DMS79 (cell line): ENCODE measurements at places on chromosomes 4 and X.

DNA sequence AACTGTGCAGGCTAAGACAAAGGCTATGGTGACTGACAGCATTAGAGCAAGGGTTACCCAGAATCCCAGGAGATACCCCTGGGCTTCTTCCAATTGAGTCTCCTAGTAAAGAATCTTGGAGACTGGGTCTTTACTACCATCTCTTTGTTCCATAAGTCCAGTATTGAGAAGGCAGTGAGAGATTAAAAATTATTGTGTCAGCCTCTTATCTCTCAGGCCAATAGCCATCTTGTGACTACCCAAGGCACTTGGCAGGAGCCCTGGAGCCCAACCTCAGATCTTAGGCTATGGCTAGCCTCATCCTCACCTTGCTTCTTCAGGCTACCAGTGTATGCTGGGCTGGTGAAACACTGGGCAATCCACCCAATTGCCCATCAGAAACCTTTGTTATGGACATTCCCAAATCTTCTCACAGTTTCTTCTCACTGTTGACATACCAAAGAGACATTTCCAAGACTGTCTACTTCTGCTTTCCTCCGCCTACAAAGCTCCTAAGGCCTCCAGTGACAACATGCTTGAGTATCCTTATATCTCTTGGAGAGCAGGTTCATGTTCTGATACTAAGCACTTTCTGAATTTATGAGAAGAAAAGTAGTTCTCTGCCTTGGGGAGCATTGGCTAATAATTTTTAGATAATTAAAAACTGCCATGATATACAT, 76.3 kb upstream of the STIM2 start:
- no peak for DNase-seq

DNA sequence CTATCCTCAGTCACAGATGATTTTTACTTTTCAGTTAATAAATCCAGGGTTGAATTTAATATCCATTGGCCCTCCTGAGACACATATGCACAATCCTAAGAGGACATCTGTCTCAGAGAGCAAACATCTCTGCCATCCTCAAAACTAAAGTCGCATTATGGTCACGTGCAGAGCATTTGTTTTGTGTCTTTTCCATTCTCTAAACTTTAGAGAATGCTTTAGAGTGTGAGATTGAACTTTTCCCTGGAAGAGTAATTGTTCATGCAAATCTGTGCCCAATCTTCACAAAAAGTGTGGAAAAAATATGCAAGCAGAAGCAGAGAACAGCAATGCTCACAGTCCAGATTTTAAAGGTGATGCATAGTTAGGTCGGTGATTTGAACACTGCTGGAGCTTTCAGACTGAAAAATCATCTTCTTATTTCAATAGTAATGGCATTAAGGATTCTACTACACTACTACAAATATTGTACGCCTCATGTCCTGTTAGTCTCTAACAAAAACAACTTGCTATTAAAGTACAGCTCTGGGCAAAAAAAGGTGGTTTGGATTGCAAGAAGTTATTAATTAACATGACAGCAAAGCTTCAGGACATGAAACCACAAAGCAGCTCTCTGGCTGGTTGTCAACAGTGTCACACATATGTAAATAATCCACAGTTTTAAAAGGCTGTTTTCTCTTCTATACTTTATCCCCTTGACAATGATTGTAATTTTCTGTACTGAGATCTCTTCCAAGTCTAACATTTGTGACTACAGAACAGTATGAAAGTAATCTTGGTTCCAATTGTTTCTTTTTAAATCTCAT, 19.9 kb downstream of the DCHS2 start:
- DNase-seq: no peak

DNA sequence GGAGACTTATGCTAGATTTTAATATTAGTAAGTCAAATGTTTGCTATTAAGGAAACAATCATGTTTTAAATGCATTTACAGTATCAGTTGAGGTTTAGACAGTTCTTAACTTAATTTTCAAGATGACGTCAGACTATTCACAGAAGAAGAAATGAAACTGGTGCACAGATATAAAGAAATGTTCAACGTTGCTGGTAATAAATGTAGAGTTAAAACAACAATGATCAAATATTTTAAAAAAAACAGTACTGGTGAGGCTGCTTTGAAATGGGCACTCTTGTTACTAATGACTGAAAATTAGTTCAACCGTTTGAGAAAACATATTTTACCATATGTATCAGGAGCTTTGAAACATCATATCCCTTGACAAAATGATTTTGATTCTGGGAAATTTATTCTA, 44.2 kb downstream of the ABHD18 start:
- no peak for DNase-seq

- DNase-seq: no peak
Measured at GRCh38 chr4:145779319-145779801, 99.4 kb downstream of the C4orf51 start.

DNA sequence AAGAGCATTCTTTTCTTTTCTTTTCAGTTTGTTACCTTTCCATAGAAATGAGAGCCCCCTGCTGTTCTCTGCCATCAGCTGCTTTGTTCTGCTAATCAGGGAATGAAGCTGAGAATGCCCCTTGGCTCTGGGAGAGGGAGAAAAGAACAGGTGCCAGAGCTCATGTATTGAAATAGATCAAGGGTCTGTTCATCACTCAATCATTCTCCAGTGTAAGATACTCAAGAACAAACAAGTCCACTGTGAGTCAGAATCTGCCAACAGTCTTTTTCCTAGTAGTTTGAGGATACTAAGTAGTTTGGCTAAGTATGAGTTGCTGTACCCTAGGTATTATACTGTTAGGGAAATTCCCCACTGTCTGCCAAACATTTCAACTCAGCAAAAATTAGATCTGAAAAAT, 144.3 kb downstream of the RTL3 start:
- DNase-seq: no peak

GRCh38 chr4:56986952-56987351, 8.3 kb downstream of the POLR2B start:
- DNase-seq: no peak

DNA sequence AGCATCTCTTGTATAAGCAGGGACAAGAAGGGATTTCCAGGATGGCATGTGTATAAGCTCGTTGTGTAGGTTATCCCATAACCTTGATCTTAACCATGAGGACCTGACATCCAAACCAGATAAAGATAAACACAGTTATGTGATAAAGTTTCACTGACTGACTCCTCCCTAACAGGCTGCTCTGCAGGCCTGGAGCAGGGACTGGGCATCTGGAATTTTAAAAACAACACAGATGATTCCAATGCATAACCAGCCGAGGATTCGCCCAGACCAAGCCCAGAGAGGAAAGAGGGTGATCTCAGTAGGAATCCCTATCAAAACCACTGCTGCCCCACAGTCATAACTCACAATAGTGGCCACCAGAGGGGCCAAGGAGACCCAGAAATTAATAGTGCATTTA, 22.7 kb downstream of the KLF3 start:
- DNase-seq: no peak

DNA sequence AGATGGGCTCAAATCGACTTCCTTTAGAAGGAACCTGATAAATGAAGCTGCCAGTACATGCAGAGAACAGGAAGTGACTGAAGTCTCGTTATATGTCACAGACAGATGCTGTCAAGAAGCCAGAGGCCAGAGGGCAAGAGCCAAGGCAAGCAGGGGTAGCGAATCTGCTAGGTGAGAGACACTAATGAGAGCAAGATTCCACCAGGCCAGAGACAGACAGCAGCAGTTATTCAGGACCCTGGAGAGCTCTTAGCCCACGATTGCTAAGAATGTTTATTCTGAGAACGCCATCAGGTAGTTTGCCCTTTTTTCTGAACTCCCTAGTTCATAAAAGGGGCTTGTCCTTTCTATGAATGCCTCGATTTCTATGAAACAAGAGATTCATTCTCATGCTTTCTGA, 73.7 kb downstream of the BEND2 start:
- no peak for DNase-seq

GRCh38 chrX:10485326-10485725, 135.1 kb downstream of the MID1 start:
- DNase-seq: no peak
